ENCODE measurements at places on chromosomes 7 and 10. TPM values are rescaled to one million over a fixed set of nuclear protein-coding genes. Genes with fewer than 3 reads are reported as not detected.

Gene ZNF680
- 16.0 TPM for polyA plus RNA-seq

Gene HOGA1
- 2.1 TPM for polyA plus RNA-seq

GRCh38 chr10:68463365-68464093 is 8.2 kb downstream of the DNA2 start:
- no peak for DNase-seq

Gene NPTX2
- polyA plus RNA-seq: 0.10 TPM

DNA sequence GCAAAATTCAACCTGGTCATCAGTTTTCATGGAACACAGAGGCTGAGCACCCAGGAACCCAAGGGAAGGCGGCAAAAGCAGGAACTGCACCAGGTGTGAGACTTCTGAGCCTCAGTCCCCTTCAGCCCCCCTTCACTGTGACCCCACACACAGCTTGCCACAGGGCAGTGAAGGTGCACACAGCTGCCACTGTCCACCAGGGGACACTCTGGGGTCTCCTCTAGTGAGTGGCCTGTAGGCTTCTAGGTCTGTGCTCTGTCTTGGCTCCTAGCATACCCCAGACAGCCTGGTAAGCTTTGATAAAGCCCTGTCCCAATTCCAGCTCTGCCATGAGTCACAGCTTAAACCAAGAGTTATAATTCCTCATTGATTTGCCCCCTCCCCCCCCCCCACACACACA is 12.1 kb downstream of the KCNH2 start:
- no peak for DNase-seq

- peak; percentile 76 for DNase-seq
These were observed 38.3 kb downstream of the TOMM7 start for GRCh38 chr7:22784346-22784745.

Gene NMT2
- 8.7 TPM for polyA plus RNA-seq

GRCh38 chr10:79305515-79305914 is 41.8 kb upstream of the PPIF start:
- no peak for DNase-seq

DNA sequence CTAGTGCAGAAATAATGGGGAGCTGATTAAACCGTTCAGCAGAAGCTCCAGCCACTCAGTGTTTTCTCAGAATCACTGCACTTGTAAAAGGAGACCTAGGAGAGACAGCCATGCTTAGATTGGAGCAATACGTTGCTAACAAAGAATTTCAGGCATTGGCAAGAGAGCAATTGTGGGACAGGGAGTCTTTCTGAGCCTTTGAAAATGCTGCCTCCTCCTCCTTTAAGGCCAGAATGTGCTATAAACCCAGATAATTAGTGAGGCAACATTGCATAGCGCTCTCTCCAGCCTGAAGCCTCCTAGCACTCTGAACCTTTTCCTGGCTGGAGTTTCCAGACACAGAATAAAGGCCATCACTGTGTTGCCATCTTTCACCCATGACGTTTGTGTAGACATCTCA is 18.5 kb upstream of the PTPRN2 start:
- no peak for DNase-seq

DNA sequence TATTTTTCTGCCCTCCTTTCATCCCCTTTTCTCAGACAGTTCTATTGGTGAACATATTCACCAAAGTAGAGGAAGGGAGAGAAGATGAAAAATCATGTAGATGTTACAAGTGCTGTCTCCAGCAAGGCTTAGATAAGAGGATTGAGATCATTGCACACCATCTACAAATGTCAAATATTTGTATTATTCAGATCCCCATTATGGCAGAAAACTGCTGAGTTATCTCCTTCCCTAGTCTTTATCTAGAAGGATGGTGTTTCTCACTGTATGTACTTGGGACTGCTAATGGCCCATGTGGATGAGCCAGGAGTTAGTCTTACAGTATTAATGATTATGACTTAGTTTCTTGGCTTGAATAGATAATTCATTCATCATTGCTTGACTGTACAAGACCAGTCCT is 147.2 kb upstream of the EEPD1 start:
- no peak for DNase-seq

- DNase-seq: peak; percentile 72
These were observed 39.2 kb upstream of the PPP1R3C start for GRCh38 chr10:91672021-91672608.

DNA sequence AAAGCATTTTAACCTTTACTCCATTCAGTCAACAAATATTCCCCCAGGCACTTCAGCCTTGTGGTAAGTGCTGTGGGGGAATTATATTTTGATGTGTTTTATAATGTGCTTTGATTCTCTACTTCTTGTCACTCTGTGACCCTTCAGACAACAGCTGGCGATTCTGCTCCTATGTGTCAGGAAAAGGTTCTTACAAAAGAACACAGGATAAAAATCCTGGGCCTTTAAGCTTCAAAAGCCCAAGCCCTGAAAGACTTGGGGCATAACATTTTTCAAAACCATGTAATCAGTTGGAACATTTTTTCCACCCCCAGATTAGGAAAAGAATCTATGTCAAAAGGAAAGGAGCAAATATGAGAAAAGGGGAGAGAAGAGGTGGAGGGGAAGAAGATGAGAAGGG is 37.8 kb upstream of the LRRC17 start:
- peak; percentile 51 for DNase-seq

DNA sequence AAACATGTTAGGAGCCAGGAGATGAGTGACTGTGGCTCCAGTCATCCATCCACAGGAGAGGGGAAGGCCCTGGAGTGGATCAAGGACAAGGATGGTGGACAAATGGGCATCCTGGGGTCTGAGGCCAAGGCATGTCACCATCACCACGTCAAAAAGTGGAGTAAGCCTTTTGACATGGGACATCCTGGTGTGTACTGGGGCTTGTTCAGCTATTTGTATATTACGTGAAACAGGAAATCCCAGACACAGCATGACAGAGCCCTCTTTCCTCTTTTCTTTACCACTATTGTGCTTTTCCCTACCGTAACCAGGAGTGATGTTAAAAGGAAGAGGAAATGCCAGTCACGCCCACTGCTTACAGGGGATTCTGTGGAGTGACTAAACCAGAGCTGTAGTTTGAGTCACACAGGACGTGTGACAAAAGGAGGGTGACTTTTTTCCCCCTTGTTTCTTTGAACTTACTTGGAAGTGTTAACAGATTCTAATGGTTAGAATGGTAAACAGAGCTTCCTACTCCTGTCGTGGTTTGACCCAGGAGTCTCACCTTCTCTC is 15.4 kb downstream of the ACSL5 start:
- DNase-seq: peak; percentile 15

Gene OR13A1
- not detected for polyA plus RNA-seq

Gene PPP1R17
- 1.7 TPM for polyA plus RNA-seq

GRCh38 chr7:83159731-83160130 is 3.0 kb downstream of the PCLO start:
- DNase-seq: no peak

Gene ACSM6
- not detected for polyA plus RNA-seq

DNA sequence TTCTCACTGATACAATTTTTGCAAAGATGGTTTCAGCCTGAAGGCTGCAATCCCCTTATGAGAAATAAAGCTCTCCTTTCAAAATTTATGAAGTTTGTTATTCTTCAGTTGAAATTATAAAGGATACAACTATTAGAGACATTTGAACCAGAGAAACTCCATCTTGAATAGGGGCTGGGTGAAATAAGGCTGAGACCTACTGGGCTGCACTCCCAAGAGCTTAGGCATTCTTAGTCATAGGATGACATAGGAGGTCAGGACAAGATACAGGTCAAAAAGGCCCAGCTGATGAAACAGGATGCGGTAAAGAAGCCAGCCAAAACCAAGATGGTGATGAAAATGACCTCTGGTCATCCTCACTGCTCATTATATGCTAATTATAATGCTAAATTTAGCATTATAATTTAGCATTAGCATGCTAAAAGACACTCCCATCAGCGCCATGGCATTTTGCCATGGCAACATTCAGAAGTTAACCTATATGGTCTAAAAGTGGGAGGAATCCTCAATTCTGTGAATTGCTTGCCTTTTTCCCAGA is 22.4 kb upstream of the IFIT1B start:
- DNase-seq: no peak

- no peak for DNase-seq
These were observed 44.8 kb upstream of the ADO start for GRCh38 chr10:62759599-62760175.

Gene SFXN2
- polyA plus RNA-seq: 18.6 TPM

- peak; percentile 56 for DNase-seq
These were observed 133.8 kb upstream of the HDAC9 start for GRCh38 chr7:18361756-18362155.

Gene ZC3HAV1L
- polyA plus RNA-seq: 5.7 TPM

Gene PPA1
- 86.0 TPM for polyA plus RNA-seq

GRCh38 chr7:112069879-112070321 is 136.3 kb downstream of the DOCK4 start:
- DNase-seq: peak; percentile 32

Gene NPY
- polyA plus RNA-seq: 3.5 TPM

- peak; percentile 77 for DNase-seq
These were observed 24.8 kb downstream of the INPP5F start for GRCh38 chr10:119750391-119751230.

Gene AGAP5
- 3.1 TPM for polyA plus RNA-seq

DNA sequence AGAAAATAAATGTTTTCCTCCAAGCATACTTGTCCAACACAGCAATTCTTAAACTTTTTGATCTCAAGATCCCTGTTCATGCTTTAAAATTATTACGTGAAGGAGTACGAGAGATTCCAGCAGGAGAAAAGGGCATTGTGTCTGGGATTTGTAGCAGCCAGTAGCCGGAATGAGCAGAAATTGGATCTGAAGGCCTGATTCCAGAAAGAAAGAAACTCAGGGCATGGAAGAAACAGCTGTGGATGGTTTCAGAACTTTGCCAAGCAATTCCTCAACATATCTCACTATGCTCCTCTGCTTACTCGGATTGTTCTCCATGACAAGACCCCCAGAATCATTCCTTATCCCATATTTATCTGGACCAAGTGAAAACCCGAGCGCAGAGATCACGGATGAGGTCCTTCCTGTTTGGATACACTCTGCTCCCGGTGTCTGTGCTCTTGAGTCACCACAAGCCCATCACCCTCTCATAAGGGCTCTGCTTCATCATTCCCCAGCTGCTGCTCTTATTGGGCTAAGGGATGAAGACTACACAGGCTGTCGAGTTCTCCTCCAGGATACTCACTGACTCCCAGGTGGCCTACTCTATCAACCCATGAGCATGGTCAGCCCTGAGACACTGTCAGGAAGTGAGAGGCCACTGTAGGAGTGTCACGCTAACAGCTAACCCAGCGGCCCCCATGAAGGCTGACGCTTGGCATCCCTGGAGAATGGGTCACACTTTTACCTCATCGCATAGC is 121.0 kb upstream of the LANCL2 start:
- no peak for DNase-seq

Gene ADARB2
- polyA plus RNA-seq: 1.6 TPM

Gene PON1
- 0.51 TPM for polyA plus RNA-seq

Gene AKR1C1
- polyA plus RNA-seq: 45.1 TPM

- no peak for DNase-seq
These were observed 115.0 kb downstream of the PTPRN2 start for GRCh38 chr7:158472596-158472995.

GRCh38 chr10:110783509-110784107 is 88.1 kb upstream of the PDCD4 start:
- DNase-seq: peak; percentile 52

Gene GIMAP1
- polyA plus RNA-seq: not detected

DNA sequence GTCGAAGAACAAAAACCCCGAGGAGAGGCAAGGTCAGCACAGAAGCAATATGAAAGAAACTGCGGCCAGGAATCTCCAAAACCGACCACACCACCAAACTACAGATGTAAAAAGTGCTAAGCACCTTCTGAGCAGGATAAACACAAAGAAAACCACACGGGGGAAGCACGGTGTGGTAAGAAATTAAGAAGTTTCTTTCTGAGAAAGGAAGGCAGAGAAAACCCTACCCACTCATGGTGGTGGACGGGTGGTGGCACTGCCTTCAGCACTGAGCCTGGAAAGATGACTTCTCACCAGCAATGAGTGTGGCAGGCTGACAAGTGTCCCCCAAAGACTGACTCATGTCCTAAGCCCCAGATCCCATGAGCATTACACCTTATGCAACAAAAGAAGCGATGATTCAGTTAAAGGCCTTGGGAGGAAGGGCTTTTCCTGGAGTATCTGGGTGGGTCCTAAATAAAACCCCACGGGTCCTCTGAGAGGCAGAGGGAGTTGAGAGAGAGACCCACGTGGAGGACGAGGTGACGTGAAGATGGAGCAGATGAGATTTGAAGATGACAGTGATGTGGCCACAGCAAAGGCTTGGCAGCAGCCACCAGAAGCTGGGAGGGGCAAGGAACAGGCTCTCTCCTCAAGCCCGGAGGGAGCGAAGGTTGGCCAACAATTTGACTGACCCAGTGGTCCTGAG is 124.9 kb downstream of the DLG5 start:
- DNase-seq: no peak

Gene LHFPL3
- polyA plus RNA-seq: not detected

DNA sequence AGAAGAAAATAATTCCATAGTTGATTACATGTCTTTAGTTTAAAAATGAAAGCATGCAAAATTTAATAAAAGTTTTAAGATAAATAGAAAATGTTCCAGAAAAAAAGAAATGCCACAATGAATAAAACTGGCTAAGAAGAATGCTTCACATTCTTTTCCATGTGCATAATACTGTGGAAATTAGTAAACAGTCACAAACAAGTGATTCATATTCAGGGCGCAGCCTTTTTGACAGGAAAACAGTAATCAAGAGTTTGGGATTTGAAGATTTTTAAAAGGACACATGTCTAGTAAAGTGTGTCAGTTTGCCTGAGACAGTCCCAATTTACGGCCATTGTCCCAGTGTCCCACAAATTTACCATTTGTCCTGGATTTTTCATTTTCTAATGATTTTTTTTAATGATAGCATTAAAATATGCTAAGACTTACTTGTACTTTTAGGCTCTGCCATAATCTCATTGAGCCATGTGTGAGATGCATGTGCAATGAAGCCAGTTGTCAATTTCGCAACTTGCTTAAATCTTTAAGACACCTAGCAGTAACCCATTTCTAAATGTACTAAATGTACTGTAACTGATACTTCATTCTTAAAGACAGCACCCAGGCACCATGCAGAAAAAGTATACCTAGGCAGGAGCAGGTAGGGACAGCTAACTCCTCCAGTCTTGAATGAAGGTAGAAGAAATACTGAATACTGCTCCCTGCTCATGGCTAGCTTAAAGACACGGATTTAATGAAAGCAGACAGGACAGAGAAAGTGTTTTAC is 46.9 kb downstream of the ZNF438 start:
- no peak for DNase-seq

DNA sequence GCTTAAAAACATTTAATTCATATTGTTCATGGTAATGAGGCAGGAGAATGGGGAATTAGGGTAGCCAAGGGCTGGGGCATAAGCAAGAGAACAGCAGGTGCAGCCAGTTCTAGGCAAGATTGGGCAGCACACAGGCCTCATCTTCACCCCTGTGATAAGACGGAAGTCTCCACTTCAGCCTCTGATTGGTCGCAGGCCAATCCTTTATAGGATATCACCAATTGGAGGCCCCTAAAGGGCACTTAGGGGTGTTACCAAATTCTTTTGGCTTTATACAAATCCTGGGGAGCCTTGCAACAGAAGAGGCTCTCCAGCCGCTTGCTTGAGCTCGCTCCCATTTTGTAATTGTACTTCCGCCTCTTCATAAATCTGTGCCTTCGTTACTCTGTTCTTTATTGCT is 231.1 kb downstream of the REEP3 start:
- DNase-seq: no peak

Data from cardiac muscle cell (in vitro differentiated cells and primary cell).